Left cardiac atrium (tissue), 4 donors: ENCODE measurements at places on chromosomes 16 and 17.
A peak's percentile ranks its signal among the peaks of the same experiment; 100 is the strongest.

DNA sequence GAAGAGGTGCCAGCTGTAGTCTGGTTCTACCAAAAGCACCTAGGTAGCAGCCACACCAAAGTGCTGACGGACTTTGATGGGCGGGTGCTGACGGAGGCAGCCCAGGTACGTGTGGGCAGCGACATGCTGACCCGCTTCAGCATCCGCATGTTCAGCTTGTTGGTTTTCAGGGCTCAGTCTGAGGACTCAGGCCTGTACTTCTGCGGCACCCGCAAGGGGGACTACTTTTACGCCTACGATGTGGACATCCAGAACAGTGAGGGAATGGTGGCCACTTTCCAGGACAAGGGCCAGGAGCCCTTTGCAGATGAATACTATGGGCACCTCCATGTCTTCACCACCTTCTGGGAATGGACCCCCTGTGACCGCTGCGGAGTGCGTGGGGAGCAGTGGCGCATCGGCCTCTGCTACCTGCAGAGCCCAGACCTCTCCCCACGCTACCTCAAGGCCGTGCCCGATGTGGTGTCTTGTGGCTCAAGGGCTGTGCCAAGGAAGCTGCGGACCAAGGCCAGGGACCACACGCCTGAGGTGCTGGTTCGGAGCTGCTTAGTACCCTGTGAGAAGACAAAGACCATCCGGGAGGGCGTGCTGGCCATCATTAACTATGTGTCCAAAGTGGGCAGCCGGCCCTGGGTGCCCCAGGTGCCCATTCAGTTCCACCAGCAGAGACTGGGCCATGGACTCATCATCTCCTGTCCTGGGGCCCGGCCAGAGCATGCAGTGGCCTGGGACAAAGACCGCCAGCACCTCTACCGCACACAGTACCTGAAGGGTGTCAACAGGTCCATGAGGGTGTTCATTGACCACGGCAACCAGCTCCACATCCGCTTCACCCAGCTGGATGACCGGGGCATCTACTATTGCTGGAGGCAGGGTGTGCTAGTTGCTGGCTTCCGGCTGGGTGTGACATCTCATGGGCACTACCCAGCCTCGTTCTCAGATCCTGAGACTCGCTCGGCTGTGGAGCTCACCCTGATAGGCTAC, 5.0 kb upstream of the EFTUD2 start:
- no peak for DNase-seq

DNA sequence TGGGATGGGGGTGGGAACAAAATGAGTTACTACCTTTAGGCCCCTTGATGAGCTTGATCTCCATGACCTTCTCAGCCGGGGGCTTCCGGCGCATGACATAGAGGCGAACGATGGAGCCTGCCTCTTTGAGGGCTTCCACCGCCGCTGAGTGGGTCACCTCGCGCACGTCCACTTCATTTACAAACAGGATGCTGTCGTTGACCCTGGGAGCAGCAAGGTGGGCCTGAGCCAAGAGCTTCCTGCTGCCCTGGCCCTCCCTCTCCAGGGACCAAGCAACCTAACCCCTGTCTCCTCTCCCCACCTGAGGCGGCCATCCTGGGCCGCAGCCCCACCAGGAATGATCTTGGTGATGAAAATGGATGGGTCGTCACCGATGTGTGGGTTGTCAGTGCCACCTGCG, 16.2 kb downstream of the DLG4 start:
- no peak for DNase-seq

- DNase-seq: peak; percentile 75
Measured at GRCh38 chr16:22007509-22008214, at the start of gene MOSMO. MOSMO (plus strand) TSS chr16:22008111; CDS start chr16:22008302, 191 bp downstream.

- DNase-seq: peak; percentile 76
Measured at GRCh38 chr17:3944485-3945388, 19.5 kb downstream of the ATP2A3 start.

DNA sequence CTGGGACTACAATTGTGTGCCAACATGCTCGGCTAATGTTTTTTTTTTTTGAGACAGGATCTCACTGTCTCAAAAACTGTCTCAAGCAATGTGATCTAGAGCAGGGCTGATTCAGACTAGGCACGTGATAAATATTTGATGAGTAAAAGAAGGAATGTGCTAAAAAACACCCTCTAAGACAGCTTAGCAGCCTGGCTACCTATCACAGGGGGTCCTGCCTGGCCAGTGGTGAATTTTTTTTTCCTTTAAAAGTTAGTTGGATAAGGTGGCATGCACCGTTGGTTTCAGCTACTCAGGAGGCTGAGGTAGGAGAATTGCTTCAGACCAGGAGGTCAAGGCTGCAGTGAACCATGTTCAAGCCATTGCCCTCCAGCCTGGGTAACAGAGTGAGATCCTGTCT, 14.8 kb upstream of the GPATCH8 start:
- no peak for DNase-seq

- DNase-seq: no peak
Measured at GRCh38 chr17:45984368-45984767, 14.7 kb upstream of the STH start.

GRCh38 chr16:74936902-74937560, 47.9 kb downstream of the WDR59 start:
- no peak for DNase-seq

DNA sequence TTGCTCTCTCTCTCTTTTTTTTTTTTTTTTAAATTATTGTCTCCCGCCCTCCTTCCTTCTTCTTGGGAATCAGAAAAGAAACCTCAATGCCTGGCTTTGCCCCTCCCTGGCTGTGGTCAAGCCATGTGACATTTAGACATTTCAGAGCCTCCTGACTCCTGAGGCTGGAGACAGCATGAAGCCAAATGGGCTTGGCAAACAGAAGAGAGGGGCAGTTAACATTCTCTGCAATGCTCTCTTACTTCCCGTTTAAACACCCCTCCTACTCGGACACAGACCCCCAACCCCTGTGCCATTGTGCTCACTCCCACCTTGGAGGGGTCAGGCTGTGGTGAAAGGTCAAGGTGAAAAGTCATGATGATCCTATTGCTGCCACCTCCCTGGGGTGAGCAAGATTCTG, 14.7 kb upstream of the MEOX1 start:
- no peak for DNase-seq

DNA sequence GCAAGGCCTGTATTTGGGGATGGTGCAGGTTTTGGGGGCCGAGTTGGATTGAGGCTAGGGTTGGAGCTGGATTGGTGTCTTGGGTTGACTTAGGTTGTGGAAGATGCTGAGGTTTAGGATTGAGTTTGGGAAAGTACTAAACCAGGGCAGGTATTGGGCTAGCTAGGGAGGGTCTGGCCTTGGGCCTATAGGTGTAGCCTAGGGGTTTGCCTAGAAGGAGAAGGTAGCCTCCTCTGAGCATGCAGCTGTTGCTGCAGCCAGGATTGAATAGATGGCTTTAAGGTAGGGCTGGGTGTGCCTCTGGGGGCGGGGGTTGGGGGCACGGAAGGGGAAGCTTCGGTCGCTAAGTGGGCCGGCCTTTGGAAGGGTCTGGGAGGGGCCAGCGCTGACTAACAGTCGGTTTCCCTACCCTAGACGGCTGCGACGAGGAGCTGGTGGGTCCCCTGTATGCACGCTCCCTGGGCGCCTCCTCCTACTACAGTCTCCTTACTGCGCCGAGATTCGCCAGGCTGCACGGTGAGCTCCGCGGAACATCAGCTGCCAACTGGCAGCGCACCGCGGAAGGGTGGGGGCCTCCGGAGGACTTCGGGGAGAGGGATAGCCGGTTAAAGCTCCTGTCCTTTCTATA, 1.2 kb downstream of the CNTNAP1 start:
- DNase-seq: peak; percentile 61

DNA sequence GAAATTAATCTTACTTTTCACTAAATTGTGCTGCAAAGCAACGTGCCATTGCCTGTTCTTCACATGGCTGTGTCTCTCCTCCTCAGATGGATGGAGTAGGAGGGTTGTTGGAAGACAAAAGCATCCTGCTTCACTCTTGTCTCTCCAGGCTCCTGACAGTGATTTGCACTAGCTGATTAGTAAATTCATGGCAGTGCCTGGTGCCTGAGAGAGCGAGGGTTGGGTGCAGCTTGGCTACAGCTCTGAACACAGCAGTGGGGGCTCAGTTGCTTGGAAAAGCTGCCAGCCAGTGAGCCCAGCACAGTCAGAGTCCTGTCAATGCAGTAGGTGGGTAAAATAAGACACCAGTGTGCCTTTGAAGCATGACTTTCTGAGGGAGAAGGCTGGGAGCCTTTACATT, 37.4 kb downstream of the CDH13 start:
- DNase-seq: no peak

DNA sequence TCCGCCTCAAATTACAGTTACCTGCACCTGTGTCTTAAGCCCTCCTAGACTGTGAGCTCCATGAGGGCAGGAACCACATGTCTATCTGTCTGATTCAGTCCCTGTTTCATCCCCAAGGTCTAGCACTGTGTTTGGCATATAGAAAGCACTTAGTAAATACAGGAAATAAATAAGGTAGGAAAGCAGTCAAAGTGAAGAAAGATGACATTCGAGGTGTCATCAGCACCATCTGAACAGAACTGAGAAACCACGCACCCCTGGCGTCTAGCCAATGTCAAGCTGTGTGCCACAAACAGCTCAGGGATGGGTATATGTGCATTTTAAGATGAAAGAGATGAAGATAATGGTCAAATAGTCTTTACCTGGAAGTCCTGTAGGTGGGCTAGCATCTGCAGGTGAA, 79.6 kb upstream of the ATP2A3 start:
- peak; percentile 26 for DNase-seq

- DNase-seq: peak; percentile 92
Measured at GRCh38 chr17:1573932-1574696, 11.5 kb upstream of the PITPNA start.

DNA sequence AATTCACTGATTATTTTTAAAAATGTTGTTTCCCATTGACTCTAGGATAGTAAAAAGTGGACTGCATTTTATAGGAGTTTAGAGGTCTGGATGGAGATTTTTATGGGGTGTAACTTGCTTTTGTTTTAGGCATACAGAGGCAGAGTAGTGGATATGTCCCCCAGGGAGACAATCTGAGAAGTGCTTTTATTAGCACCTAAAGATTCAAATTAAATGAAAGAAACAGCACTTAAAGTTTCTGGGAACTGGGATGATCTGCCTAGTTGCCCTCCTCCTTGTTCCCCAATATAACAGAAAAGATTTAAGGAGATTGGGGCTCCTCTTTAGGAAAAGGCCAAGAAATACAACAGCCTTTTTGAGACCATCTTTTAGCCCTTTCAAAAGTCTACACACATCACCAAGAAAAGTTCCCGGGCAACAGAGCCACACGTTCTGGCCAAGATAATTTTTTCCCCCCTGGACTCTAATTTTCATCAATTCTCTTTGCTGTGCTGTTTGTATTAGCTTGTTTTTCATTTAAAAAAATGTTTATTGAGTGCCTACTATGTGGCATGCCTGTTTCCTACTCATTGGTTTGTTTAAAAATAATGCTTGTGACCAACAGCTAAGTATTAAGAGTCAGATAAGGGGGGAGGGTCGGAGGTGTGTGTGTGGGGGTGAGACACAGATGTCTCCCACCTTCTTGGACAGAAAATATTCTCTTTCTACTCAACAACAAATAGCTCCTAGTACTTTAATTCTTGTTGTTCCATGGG, 2.5 kb upstream of the IGF2BP1 start:
- DNase-seq: no peak
